ENCODE measurements at places on chromosomes 1 and 21.

DNA sequence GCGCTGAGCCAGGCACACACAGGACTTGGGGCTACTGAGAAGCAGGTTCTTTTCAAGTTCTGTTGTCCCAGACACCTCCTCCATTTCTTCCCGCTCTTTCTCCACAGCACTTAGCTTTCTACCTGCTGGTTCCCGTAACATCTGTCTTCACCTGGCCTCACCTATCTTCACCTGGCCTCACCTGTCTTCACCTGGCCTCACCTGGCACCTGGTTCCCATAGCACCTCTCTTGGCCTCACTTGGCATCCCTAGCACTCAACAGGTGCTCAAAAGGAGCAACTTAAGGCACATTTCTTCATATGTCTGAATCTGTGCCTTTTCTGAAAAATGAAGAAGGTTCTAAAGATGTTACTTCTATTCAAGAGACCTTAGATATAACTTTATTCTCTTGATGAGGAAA is 10.4 kb downstream of the KCNK1 start:
- no peak for DNase-seq

- no peak for DNase-seq
Observed at GRCh38 chr1:20210736-20211460, 24.6 kb upstream of the PLA2G2C start.

DNA sequence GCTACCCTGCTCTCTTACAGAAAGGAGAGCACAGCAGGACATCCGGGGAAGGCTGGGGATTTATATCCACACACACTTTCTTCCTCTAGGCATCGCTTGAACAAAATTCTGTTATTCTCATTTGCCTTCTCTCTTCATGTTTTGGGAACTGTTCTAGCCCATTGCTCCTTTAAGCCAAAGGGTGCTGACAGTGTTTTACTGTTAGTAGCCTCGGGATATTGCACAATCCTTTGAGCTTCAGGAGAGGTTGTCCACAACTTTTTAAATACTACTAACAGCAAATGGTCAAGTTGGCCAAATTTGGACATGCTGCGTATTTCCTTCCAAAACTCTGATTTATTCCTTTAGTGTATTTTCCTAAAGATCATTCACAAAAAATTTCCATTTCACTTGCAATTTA is 579.2 kb upstream of the RGS18 start:
- DNase-seq: no peak

- DNase-seq: peak; percentile 30
Observed at GRCh38 chr1:95095833-95096217, 21.3 kb upstream of the TLCD4 start.

GRCh38 chr1:12184008-12184681 is 17.4 kb downstream of the TNFRSF1B start:
- DNase-seq: peak; percentile 77

- no peak for DNase-seq
Observed at GRCh38 chr1:205210756-205211168, 740 bp downstream of the DSTYK start.

GRCh38 chr1:156663178-156663577 is 14.0 kb downstream of the NES start:
- DNase-seq: peak; percentile 36

- DNase-seq: no peak
Observed at GRCh38 chr1:243474136-243474881, 218.5 kb downstream of the SDCCAG8 start.

DNA sequence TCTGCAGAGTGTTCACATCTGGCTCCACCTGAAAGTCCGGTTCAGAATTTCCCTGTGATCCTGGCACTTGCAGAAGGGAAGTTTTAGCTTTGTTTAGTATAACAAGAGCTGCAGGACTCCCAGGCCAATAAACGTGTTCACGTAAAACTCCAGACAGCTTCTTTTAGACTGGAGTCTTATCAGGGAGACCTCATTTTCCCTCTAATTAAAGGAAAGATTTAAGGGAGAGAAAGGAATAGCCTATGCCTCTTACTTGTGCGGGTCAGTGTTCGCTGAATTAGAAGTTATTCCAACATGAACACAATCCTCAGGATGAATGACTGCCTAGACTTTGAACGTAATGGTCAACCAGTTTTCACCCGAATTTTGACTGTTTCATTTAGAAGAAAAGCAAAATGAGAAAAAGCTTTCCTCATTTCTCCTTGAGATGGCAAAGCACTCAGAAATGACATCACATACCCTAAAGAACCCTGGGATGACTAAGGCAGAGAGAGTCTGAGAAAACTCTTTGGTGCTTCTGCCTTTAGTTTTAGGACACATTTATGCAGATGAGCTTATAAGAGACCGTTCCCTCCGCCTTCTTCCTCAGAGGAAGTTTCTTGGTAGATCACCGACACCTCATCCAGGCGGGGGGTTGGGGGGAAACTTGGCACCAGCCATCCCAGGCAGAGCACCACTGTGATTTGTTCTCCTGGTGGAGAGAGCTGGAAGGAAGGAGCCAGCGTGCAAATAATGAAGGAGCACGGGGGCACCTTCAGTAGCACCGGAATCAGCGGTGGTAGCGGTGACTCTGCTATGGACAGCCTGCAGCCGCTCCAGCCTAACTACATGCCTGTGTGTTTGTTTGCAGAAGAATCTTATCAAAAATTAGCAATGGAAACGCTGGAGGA is 202.1 kb upstream of the SGIP1 start:
- peak; percentile 76 for DNase-seq

DNA sequence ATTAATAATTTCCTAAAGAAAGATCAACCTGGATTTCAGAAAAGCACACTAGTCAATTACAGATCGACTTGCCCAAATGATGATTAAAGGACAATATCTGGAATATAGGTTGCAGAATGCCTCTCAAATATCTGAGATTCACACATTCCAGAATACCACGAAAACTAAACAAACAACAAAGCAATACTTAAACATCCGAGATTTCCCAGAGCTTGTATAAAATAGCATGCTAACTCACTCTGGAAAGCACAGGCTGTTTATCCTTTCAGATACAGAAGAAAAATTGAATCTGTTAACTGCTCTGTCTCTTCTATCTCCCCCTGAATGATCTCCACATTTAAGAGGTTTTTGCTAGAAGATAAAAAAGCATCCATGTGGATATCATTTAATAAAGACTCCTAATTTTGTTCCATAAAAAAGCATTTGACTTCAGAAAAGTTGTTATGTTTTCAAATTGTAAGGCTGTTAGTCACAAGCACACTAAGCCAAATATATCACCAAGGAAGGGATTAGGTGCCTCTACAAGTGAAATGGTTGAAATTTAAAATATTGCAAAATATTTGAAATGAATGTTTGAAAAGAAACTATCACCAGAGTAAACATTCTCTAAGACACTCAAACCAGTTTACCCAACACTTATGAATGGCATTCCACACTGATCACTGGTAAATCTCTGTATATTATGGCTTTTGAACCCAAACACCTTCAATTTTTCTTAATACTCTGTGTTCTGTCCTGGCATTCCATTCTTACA is 865.1 kb upstream of the ADAMTS5 start:
- peak; percentile 84 for DNase-seq

All from iris pigment epithelial cell (primary cell).